ENCODE measurements at places on chromosomes 3 and 15. TPM values are rescaled to one million over a fixed set of nuclear protein-coding genes. Genes with fewer than 3 reads are reported as not detected.

Gene ERICH6
- total RNA-seq, result not detected

Gene CGNL1
- 0.11 TPM for total RNA-seq

Gene ALDH1L1
- total RNA-seq, result not detected

Gene FMN1
- total RNA-seq, result 0.69 TPM

Gene SHC4
- total RNA-seq, result 0.24 TPM

DNA sequence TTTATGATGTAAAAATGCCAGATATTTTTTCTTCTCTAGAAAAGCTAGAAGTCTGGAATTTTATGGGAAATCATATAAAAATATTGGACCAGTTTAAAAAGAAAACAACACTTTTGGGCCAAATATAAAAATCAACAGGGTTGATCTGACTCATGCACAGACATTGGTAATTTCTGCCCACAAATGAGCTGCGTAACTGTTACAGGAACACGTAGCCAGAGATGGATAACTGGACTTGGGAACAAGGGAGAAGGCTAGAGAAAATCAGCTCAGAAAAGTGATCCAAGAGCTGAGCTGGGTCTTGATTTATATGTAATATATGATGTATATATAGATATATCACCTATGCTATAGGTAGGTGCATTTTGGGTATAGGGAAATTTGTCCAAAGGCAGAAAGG, 36.8 kb upstream of the NAALADL2 start:
- H3K36me3 ChIP-seq, result no peaks in the 10 kb centered on the region
- H3K27me3 ChIP-seq, result no peaks in the 10 kb centered on the region

- peaks cover 54% of the 10 kb centered on the region for H3K4me1 ChIP-seq
- peaks cover 77% of the 10 kb centered on the region for H3K36me3 ChIP-seq
- DNase-seq, result no peak
- no peaks in the 10 kb centered on the region for H3K27me3 ChIP-seq
These were observed 18.9 kb downstream of the PHC3 start for GRCh38 chr3:170162630-170163029.

GRCh38 chr3:29605845-29606244, 325.0 kb downstream of the RBMS3 start:
- no peaks in the 10 kb centered on the region for H3K4me1 ChIP-seq
- no peak for DNase-seq
- no peaks in the 10 kb centered on the region for H3K36me3 ChIP-seq
- H3K4me3 ChIP-seq, result no peak overlapping the region
- H3K27ac ChIP-seq, result no peak overlapping the region
- no peaks in the 10 kb centered on the region for H3K27me3 ChIP-seq

All from activated B cell treated with CpG ODN at 0.5 μM for 24 hours (primary cell).